ENCODE measurements at places on chromosomes 1 and 21. TPM values are rescaled to one million over a fixed set of nuclear protein-coding genes. Genes with fewer than 3 reads are reported as not detected.

Gene KRTAP26-1
- not detected for total RNA-seq

Gene ANKRD45
- total RNA-seq = 1.4 TPM

Gene OR2L8
- total RNA-seq = not detected

Gene ADAMTS5
- total RNA-seq = 12.5 TPM

- DNase-seq = peak; percentile 46
Observed at GRCh38 chr1:216032961-216033614, 390.2 kb downstream of the USH2A start.

- DNase-seq = no peak
Observed at GRCh38 chr1:6168947-6169586, 11.1 kb downstream of the CHD5 start.

DNA sequence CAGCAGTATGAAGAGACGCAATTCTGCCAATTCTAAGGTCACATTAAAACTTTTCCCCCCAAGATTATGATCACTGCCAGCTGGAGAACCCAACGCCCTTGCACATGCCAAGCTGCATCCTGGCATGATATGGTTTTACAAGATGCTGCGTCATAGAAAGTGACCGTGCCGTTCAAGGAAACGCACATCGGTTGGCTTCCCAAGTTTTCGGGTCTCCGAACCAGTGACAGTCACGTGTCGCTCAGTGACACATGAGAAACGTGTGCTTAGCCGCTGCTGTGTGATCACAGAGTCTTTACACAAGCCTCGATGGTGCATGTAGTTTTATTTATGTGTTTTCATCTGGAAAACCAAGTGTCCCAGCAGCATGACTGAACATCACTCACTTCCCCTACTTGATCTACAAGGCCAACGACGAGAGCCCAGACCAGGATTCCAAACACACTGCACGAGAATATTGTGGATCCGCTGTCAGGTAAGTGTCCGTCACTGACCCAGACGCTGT lies 7.4 kb downstream of the SMIM1 start:
- no peak for DNase-seq

- no peak for DNase-seq
Observed at GRCh38 chr1:208682664-208683013, 438.5 kb upstream of the PLXNA2 start.

GRCh38 chr1:59788825-59789224 lies 25.9 kb upstream of the HOOK1 start:
- no peak for DNase-seq

DNA sequence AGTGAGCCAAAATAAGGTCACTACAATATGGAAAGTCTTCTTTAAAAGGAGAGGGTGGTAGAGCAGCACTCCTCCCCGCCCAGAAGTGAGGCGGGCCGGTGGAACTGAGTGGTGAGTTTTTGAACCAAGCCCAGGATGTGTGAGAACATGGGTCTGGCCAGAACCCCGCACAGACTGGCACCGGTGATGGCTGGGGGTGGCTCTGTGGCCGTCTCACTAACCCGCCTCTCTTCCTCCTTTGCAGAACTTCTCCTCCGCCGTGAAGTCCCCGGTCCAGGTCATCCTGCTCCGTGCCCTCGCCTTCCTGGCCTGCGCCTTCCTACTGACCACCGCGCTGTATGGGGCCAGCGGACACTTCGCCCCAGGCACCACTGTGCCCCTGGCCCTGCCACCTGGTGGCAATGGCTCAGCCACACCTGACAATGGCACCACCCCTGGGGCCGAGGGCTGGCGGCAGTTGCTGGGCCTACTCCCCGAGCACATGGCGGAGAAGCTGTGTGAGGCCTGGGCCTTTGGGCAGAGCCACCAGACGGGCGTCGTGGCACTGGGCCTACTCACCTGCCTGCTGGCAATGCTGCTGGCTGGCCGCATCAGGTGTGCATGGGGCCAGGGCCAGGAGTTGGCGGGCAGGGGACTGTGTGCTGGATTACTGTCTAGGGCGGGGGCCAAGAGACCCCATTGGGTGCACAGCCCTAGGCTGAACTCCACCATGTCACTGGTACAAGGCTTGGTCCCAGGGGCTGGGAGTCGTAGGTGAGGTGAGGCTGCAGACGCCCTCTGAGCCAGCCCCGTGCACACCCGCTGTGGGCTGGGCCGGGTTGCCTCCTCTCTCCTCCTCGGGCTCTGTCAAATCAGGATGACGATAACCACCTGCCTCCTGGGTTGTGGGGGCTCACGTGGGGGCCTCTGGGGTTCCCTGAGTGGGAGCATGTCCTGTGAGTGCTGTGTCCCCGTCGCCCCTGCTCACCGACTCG lies 12.4 kb downstream of the TMEM201 start:
- DNase-seq = no peak

DNA sequence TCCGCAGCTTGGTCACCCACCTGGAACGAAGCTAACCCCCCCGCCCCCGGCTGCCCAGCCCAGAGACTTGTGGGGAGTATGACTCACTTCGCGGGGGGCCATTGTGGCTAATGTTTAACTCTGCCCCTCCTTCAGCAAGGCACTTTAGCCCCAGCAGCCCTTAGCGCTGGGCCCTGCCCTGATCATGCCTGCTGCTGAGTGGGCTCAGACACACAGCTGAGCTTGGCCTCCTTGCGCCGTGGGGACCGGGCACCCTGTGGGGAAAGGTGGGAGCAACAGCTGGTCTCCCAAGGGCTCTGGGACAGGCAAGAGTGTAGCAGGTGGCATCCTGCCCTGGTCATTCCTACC lies 6.3 kb upstream of the LAD1 start:
- DNase-seq = peak; percentile 92

- no peak for DNase-seq
Observed at GRCh38 chr1:67515324-67516080, 85.3 kb upstream of the SERBP1 start.

DNA sequence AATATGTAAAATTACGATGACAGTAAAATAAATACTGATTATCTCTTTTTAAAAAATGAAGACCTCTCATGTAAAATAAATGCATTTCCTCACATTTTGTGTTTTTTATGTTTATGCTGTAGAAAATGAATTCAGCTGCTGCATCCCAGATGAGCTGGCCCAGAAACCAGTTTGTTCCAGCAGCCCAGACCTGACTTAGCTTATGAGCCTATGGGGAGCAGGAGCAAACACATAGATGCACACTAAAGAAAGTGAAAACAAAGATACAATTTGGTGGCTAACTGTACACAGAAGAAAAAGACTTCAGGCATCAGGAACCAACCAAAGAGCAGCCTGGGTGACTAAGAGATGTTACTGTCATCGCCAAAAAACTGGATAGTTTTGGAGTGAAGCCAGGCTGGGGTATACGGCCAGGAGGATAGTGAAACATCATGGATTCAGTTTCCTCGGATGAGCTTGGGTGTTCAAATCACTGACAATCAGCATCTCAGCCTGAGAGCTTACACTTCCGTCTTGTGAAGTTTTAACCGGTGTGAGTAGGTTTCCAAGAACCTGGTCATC lies 113.9 kb upstream of the BACE2 start:
- no peak for DNase-seq

GRCh38 chr1:218166268-218166945 lies 118.7 kb upstream of the RRP15 start:
- no peak for DNase-seq

DNA sequence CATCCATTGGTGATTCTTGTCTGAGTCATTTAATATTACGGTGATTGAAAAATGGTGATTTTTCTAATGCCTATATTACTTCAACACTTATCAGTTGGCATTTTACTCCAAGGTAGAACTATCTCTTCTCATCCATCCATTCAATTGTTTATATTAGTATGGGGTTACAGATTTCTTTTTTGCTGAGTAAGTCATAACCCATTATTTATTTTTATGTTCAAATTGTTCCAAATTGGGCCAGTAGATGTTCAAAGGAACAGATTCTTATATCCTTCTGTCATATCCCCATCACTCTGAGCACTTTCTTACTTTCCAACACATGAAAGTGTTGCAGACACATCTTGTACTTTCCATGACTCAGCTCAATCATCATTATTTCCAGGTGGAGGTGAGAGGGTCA lies 466.8 kb upstream of the CAMK1G start:
- no peak for DNase-seq

GRCh38 chr1:24366707-24367106 lies 46.9 kb downstream of the STPG1 start:
- no peak for DNase-seq

GRCh38 chr1:118990513-118991152 lies 2.5 kb upstream of the TBX15 start:
- DNase-seq = no peak

DNA sequence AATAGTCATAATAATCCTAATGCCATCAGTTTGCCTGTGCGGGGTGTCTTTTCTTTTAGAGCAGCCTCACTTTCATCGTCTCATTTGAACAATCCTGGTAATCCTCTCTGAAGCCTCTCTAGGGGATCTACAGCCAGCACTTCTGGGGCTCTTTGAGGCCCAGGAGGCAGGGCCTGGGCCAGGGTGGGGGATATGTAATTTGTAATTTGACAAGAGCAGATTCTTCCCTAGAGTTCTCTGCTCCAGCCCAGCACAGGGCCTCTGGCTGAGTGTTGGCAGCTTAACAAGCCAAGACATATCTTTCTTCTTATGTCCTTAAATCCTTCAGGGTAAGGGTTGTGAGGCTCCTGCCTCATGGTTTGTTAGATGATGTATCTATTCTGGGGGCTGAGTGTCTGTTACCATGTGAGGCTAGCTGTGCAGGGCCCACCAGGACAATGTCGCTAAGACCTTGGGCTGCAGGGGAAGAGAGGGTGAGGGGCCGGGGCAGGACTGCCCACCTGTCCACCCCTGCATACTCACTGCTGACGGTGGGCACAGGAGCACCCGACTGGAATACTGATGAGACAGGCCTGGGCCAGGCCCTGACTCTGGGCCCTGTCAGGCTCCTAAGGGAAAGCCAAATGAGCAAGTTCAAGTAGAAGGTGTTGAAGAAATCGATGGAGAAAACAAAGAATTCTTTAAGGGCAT lies 45.3 kb upstream of the PARP1 start:
- DNase-seq = no peak

DNA sequence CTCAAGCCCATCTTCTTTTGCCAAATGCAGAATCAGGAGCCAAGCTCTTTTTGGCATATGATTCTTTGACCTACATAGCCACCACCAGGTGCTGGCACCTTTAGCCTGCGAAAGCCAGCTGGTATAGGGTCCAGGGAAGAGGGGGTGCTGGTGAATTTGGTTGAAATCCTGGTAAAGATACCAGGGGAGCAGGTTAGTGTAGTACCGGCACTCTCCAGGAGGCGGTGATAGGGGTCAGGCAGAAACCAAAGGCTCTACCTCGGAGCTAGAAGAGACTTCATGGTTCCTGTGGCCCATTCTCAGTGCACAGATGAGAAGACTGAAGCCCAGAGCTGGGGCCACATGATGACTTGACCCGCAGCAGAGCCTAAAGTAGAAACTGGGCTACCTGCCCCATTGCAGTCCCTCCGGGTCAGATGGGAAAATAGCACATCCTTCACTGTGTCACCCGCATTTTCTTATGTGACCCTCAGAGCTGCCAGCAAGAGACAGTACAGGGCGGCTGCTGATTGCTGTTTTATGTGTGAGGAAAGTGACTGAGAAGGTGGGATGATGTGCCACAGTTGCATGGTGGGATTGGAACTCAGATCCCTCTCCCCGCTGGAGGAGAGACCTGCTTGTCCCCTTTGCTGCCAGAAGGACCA lies 36.0 kb upstream of the IL19 start:
- no peak for DNase-seq

GRCh38 chr1:83641206-83641658 lies 357.7 kb downstream of the TTLL7 start:
- no peak for DNase-seq

- no peak for DNase-seq
Observed at GRCh38 chr1:27318136-27318535, 3.8 kb upstream of the TMEM222 start.
